HTR-8/SVneo (cell line): ENCODE measurements at places on chromosomes 7 and 10.

GRCh38 chr7:29194594-29195427 is at the start of gene CHN2:
TSS of gene CHN2 (plus strand) at chr7:29194775.
- peak; percentile 34 for DNase-seq

GRCh38 chr10:22712956-22713852 is 1.2 kb downstream of the PIP4K2A start:
- DNase-seq = no peak

- no peak for DNase-seq
Measured at GRCh38 chr10:44422570-44423101, 37.7 kb upstream of the CXCL12 start.

DNA sequence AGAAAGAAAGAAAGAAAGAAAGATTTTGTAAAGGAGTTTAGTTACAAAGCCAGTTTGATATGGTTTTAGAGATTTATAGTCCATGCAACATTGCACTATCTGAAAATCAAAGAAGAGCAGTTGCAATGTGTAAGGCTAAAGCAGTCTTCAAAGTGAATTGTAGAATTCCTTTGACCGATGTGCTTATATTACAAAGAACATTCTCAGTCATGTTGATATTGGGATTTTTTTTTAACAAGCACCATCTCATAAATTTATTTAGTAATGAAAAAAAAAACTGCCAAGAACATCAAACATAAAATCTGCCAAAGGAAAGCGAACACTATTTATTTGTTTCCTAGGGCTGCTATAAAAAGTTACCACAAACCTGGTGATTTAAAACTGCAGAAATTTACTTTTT is 133.3 kb downstream of the DGKB start:
- no peak for DNase-seq

- no peak for DNase-seq
Measured at GRCh38 chr10:3887885-3888476, 103.0 kb upstream of the KLF6 start.

DNA sequence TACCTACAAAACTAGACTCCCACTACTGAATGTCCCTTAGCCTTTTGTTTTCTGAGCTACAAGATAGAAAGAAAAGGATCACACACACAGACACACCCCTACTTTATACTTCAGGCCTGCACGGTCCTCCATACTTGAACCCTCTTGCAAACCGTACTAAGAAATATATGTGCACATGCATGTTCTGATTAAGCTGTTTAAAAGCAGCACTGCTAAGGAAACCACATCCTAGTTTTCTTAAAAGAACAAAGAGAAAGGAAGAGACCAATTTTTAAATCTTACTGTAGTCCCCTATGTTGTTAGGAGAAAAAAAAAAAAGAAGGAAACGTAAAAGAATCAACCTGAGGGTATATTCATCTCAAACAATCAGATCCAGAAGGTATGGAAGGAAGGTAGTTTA is 501.2 kb downstream of the PARD3 start:
- no peak for DNase-seq
